ENCODE measurements at places on chromosomes 7 and 10. TPM values are rescaled to one million over a fixed set of nuclear protein-coding genes. Genes with fewer than 3 reads are reported as not detected.

DNA sequence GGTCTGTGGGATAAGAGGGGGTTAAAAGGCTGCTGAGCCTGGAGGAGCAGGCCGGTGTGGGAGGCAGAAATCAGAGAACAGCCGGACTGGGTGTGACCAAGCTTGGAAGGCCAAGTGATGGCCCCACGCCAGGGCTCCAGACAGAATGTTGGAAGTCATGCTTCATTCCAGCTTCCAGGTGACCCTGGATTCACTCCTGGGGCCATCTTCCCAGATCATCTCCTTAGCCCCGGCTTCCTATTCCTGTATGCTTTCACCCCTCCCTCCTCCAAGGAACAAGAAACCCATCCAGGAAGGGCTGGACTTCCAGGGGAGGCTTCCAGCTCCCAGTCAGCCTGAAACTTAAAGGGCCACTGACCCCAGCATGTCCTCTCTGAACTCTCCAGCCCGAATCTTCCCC is 1.0 kb downstream of the INMT start:
- DNase-seq, result peak; percentile 84

DNA sequence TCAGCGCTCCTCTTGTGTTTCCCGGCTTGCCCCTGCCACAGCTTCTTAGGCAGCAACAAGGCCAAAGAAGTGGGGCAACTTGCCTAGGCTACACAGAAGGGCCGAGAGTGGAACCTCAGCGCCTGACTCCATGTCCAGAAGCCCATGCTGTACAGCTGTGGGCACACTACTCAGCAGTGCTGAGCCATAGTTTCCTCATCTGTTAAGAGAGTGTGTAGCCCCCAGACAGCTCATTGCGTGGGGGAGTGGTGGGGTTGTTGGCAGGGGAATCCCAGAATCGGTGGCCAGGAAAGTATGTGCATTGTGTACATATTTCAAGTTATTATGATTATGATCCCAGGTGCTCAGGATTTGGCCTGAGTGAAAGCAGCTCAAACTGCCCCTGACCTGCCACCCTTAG is 96.2 kb downstream of the CDH23 start:
- no peak for DNase-seq

CYP51A1 gene
- total RNA-seq, result 38.4 TPM

GRCh38 chr10:98201760-98202159 is 66.2 kb downstream of the LOXL4 start:
- DNase-seq, result no peak

Data from aorta (tissue), 5 donors.